ENCODE measurements at places on chromosomes 2 and 18.

DNA sequence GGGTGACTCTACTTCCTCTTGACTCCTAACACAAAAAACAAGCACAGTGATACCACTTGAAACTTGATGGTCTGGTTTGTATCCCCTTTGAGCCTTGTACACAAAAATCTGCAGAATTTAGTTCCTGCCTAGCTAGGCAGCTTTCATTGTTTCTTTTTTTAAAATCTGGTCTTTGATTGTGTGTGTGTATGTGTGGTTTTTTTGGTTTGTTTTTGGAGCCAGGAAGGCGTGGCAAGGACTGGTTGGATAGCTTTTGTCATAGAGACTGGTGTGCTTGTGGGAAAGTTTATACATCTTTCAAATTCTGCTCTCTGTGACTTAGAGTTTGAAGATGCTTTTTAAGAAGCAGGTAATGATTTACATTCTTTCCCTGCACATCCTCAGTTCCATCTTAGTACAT is 127.4 kb downstream of the TANC1 start:
- DNase-seq: no peak

DNA sequence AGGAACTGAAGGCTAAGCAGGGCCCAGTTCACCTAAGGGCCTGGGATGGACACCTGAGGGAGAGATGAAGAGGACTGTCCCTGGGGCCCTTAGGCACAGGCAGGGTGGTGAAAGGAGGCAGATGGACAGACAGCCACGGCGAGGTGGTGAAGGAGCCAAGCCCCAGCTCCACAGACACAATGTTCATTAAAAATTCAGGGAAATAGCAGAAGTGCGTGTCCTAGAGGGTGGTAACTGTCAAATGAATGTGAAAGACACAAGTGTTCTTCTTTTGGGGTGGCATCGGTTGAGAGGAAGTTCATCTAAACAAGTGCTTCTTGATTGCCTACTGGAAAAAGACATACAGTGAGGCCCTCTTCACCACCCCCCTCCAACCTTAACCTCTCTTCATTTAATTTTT is 76.2 kb upstream of the SIX2 start:
- DNase-seq: peak; percentile 8

DNA sequence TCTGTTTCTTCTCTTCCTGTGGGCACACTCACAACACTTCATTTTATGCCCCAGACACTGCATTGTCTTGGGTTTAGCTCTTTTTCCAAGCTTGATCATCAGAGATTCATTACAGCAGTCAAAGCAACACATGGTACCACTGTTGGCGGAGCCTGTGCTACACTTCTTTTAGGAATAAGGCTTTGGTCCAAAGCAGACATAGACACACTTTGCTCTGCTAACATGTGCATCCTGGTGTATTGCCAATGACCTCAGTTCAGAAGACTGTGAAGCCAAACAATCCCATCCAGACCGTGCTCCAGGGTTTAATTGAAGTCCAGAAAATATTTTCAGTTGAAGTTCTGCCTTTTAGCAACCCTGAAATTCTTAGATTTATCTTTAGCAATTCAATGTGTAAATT is 354.6 kb upstream of the RAB12 start:
- DNase-seq: no peak

DNA sequence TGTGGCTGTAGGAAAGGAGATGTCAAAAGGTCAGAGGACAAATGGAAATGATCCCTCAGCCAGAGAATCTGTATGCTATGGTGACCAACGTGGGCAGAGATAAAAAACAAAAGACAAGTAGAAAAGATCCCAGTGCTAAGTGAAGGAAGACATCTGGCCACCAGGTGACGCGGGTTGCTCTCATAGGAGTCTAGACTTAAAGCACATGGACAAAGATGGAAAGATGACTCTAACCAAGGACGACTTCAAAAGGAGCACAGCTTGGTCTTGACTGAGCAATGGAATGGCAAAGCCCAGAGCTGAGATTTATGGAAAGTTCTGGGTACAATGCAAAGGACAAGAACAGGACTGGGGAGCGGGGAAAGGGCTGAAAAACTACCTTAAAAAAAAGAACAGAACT is 96.8 kb downstream of the CLIP4 start:
- DNase-seq: no peak

- no peak for DNase-seq
These were observed 420.3 kb upstream of the MMADHC start for GRCh38 chr2:150007815-150008430.

DNA sequence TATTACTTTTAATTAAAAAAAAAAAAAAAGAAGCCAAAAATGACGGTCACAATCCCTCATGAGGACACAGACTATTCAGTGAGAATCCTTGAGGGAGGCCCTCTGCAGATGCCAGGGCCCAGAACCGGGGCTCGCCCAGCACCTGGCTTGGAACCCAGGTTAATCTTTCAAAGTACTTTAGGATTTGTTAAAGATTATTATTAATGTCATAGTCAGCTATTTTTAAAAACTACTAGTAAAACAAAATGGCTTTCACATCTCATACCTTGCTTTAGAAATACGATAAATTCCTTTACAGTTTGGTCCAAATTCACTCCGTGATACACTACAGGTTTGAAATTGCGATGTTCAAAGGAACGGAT is 27.1 kb downstream of the C2orf76 start:
- DNase-seq: no peak

- DNase-seq: no peak
These were observed 48.5 kb downstream of the RTN4 start for GRCh38 chr2:55001716-55002115.

DNA sequence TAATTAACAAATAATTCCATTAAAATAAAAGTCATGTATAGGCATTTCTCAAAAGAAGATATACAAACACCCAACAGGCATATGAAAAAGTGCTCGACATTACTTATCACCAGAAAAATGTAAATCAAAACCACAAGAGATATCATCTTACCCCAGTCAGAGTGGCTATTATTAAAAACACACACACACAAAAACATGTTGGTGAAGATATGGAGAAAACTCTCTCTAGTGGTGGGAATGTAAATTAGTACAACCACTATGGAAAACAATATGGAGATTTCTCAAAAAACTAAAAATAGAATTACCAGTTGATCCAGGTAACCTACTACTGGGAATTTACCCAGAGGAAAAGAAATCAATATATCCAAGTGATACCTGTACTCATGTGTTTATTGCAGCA is 966.3 kb upstream of the POU3F3 start:
- no peak for DNase-seq

DNA sequence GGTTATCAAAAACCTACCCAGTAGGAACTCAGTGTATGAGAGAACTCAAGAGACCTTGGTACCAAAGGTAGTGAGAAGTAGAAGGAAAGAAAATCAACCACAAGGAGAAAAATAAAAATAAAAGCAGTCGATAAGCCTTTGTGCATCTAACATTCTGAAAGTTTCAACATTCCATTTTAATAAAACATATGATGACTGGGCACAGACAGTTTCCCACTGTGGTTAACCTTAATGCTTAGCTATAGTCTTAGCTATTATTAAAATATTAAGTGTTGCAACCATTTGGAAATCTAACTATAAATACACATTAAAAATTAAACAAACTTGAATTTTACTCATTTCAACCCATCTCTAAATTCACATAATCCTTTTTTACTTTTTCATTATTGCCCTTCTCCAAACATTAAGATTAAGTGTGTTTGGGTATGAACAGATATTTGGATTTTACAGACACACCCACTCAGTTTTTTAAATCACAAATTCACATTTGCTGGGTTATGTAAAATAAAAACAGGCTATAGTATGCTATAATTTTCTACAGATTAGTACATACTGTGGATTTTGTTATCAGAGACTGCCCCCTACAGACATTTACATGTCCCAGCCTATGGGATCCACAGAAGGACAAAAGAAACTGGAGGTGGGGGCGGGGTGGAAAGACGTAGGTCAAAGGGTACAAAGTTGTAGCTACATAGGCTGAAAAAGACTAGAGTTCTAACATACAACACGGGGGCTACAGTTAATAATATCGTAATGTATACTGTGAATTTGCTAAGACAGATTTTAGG is 32.8 kb downstream of the SRBD1 start:
- DNase-seq: peak; percentile 59

- no peak for DNase-seq
These were observed 68.2 kb downstream of the MAP4K3 start for GRCh38 chr2:39368846-39369245.

DNA sequence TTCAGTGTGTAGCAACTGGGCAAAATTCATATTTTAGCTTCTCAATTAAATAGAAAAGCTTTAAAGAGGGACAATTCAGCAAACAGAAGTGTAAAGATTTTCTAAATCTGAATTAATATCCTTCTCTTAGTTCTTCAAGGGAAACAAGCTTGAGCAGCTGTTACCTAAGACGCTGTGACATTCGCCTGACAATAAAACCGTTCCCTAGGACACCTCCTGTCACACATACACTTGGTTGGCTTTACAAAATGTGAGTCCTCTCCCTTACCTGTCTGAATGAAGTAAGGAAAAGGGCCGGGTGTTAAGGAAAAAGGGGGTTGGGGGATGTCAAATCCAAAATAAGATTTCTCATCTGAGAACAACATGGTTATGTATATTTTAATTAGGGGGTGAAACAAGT is 2.1 kb downstream of the SERTAD2 start:
- DNase-seq: no peak

- DNase-seq: peak; percentile 13
These were observed 1.3 kb downstream of the ATP5F1A start for GRCh38 chr18:46096651-46097300.

DNA sequence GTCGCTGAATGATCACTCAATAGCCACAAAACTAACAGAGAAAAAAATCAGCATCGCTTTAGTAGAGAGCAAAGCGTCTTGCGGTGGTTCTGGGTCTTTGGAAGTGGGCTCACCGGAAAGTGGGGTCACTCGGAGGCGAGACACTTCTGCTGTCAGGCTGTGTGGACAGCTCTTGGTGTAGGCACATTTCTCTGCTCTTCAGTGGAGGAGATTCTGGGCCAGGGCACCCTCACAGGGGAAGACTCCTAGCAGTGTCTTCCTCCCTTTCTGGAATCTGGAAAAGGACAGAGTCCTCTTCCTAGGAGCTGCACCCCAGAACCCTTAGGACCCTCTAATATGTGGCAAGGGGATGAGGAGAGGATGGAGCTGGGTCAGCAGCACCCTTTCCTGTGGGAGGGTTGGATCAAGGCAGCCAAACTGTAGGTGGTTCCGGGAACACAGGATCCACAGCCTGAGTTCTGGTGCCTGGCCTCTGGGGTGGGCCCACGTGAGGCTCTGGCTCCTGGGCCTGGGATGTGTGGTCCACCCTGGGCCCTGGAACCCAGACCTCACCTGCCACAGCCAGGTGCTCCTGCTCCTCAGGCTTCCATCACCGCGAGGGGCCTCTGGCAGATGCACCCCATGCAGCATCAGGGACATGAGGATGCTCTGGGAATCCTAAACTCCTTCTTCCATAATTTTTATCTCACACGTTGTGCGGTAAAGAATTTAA is 25.1 kb downstream of the GPR35 start:
- no peak for DNase-seq

DNA sequence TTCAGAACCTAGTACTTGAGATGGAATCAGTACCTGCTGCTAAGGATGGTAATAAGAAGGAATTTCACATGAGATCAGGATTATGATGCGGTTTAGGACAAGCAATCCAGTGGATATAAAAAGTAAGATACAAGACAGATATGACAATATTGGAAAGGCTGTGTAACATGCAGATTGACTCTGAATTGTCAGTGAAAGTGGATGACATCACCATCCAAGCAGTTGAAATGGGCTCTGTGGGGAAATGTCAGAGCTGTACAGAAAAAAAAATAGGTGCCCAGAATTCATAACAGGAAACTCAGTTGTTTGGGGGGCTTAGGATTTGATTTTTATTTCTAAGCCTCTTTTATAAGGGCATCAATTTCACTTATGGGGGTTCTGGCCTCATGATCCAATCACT is 438.3 kb downstream of the SPAG16 start:
- no peak for DNase-seq

DNA sequence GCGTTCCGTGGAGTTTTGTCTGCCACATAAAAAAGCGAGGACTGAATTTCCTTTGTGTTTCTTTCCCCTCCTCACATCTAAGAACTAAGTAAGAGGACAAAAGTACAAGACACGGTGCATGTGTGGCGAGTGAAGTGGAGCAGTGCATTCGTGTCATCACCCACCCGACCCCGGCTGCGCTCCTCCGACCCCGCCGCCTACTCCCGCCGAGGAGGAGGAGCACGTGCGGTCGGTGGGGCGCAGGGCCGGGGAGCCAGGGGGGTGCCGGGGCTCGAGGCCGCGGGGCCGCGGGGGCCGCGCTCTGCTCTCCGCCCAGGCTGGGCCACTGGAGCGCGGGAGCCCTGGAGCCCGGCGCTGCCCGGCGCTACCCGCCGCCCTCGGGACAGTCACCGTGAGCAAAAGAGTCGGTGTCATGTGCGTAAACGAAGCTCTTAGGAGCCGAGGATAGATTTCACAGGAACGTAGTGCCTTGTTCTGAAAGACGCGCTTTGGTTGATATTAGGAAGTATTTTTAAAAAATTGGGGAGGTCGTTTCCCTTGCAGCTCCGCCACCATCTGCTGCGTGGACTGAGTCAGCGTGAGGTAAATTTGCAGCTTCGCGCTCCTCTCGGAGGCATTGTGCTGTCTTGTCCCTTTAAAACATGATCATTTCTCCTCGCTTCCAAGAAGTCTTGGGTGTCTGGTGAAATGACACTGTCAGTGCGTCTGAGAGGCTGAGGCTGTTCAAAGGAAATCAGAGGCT is 11.0 kb downstream of the TBR1 start:
- no peak for DNase-seq

DNA sequence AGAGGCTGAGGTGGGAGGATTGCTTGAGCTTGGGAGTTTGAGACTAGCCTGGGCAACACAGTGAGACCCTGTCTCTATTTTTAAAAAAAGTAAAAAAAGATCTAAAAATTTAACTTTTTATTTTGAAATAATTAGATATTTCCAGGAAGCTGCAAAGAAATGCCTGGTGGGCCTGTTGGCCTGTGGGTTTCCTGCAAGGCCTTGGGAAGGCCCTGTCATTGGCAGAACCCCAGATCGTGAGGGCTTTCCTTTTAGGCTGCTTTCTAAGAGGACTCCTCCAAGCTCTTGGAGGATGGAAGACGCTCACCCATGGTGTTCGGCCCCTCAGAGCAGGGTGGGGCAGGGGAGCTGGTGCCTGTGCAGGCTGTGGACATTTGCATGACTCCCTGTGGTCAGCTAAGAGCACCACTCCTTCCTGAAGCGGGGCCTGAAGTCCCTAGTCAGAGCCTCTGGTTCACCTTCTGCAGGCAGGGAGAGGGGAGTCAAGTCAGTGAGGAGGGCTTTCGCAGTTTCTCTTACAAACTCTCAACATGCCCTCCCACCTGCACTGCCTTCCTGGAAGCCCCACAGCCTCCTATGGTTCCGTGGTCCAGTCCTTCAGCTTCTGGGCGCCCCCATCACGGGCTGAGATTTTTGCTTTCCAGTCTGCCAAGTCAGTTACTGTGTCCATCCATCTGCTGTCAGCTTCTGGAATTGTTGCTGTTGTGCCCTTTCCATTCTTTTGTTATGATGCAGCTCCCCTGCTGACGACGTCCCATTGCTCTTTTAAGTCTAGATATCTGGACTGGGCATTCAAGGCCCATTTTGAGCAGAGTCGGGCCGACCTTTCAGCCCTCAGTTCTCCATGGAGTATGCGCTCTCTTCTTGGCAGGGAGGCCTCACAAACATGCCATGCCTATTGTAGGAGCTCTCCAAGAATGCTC is 6.6 kb downstream of the PROC start:
- DNase-seq: no peak

Measured in suppressor macrophage (primary cell).